ENCODE measurements at places on chromosomes 5 and 9. TPM values are rescaled to one million over a fixed set of nuclear protein-coding genes. Genes with fewer than 3 reads are reported as not detected.

- no peak for DNase-seq
Measured at GRCh38 chr5:109693535-109694400, 4.0 kb downstream of the MAN2A1 start.

- no peak for DNase-seq
Measured at GRCh38 chr5:122183098-122183787, 53.9 kb downstream of the ZNF474 start.

DNA sequence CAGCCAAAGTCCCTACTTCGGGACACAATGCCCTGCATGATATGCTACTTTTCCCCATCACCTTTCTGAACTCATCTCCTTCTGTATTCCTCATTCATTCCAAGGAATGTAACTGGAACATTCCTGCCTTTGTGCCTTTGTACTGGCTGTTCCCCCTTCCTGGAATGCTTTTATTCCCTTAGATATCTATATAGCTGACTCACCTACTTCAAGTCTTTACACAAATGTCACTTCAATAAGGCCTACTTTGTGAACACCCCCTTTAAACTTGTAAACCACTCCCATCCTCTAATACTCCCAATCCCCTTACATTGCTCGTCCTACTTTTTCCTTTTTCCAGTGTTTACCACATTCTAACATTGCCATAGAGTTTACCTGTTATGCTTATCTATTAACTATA, 2.4 kb downstream of the NOL6 start:
- no peak for DNase-seq

- peak; percentile 56 for DNase-seq
Measured at GRCh38 chr5:151745071-151745705, 13.2 kb downstream of the ATOX1 start.

DNA sequence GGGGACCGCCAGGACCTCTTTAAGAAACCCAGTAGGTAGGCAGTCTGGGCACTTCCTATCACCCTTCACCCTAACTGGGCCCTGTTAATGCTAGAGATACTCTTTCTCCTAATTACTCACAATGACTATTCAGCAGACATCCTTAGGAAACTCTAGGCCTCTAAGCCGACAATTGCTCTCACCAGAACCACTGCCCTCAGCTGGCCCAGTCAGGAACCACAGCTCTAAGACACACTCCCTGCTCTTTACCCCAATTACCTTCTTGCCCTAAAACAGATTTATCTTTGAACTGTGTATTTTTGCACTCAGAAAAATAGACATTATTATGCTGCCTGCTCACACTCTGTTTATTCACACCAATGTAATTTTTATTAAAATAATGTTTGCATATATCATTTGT, 432.6 kb upstream of the SLC30A5 start:
- no peak for DNase-seq

DNA sequence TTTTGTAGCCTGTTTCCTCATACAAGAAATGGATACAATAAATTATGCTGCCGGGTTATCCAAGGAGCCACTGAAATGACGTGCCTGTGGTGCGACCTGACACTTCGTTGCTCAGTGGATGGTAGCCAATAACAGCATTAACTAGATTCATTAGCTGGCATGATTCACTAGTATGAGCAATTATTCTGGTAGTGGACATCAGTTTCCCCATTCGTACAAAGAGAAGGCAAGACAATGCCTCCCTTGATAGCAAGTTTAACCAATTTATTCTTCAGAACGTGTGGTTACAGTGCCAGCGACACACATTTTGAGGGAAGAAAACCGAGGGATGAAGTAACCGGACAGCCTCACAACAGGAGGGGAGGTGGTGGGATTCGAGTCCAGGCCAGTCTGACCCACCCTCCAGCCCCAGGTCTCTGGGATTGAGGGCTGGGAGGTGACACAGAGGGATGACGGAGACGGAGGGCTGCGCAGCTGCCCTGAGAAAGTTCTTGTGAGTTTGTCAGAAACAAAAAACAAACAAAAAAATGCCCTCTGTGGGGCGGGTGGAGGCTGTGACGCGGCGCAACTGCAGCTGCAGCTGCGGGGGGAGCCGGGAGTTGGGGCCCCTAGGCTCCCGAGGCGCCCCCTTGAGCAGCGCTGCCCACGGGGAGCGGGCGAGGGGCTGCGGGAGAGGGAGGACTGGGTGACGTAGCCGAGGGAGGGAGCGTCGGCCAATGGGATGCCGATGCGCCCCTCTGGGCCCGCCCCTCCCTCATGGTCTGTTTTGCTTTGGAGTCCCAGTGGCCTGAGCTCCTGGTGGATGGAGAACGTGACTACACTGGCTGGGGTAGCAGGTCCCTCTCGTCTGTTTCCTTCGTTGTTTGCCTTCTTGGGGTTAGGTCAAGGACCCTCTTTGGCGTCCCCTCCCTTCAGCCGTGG, 10.9 kb downstream of the LHX2 start:
- no peak for DNase-seq

- DNase-seq = no peak
Measured at GRCh38 chr9:92607773-92608172, 62.2 kb downstream of the IPPK start.

DNA sequence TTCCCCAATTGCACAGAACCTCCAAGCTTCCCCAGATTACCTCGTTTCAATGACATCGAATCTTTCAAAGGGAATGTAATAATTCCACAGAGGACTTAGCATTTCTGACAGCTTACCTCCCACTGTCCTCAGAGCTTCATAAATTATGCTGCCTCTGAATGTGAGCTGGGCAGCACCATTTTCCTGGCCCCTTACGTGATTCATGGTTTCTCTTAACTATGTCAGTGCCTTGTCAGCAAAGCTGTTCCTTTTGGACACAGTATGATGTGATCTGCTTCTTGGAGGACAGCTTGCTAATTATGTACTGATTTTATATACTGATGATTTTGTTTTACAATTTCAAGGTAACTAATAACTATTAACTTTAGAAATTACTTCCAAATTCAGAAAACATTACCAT, 27.7 kb upstream of the SSBP2 start:
- no peak for DNase-seq

GRCh38 chr9:72412483-72413040, 47.6 kb upstream of the ZFAND5 start:
- no peak for DNase-seq

DNA sequence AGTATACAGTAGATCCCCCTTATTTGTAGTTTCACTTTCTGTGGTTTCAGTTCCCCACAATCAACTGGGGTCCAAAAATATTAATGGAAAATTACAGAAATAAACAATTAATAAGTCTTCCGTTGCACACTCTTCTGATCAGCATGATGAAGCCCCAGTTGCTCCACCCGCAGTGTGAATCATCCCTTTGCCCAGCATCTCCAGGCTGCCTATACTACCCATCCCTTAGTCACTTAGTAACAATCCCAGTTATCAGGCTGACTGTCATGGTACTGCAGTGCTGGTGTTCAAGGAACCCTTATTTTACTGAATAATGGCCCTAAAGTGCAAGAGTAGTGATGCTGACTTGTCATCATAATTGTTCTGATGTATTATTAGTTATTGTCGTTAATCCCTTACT, 28.9 kb downstream of the SHC3 start:
- DNase-seq = no peak

- DNase-seq = peak; percentile 20
Measured at GRCh38 chr5:132493241-132493640, 2.7 kb upstream of the IRF1 start.

DNA sequence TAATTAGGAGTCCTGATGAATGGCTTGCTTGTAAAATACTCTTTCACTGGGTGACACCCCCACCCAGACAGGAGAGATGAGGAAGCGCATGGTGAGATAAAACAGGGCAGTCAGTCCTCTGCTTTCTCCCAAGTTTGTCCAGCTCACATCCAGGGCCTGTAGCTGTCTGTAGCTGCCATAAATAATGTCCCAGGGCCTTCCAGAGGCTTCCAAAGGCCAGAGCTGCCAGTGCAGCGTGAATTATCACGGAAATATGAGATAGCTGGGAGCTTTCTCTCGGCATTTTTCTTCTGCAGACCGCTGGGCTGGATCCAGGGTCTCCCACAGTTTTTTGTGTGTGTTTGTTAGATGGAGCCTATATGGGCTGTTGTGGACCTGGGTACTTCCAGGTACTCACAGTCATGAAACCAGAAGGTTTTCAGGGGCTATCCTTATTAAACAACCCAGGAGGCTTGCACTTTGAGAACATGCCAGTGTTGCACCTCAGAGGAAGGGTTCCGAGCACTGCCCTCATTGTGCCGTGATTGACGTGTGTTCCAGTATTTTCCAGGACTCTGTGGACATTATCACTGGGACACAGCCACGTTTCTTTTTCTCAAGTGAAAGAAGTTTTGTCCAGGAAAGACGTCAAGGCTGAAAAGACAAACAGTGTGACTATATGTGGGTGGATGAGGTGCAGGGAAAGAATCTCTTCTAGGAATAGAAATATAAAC, 117.5 kb downstream of the FGF1 start:
- no peak for DNase-seq

DNA sequence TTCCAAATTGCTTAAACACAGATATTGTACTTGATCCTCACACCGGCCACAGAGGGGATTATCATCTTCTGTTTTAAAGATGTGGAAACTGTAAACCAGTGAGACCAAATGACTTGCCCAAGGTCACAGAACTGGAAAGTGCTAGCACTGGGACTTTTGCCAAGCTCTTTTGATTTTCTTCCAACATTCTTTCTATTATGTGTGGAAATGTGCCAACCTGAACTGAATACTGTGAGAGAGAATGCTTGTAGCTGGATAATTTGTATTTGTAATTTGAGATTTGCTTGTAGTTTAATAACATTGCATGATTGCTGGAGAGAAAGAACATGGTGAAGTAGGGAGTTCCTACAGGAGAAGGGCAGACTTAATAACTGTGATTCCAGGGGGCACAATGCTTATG, 977.9 kb upstream of the NUDT12 start:
- no peak for DNase-seq

- DNase-seq = no peak
Measured at GRCh38 chr9:20408513-20408912, 213.8 kb downstream of the MLLT3 start.

GRCh38 chr5:128395073-128395472, 143.0 kb downstream of the FBN2 start:
- DNase-seq = no peak

The HRH2 gene
- total RNA-seq = 26.9 TPM

The ARHGEF39 gene
- 17.3 TPM for total RNA-seq

The GBGT1 gene
- total RNA-seq = 3.1 TPM

All from activated CD8-positive, alpha-beta T cell treated with anti-CD3 and anti-CD28 coated beads, Interleukin-2, amount 10 ng/mL, durations not matched to agents 7 days and 5 days (primary cell).